Stimulated activated CD8-positive, alpha-beta memory T cell treated with anti-CD3 and anti-CD28 coated beads, Interleukin-7, amount 100 ng/mL, for 4 hours (primary cell): ENCODE measurements at places on chromosomes 5 and 9.

GRCh38 chr9:81083854-81084512 lies 605.4 kb downstream of the TLE1 start:
- no peak for DNase-seq

GRCh38 chr5:36178524-36178890 lies 26.6 kb downstream of the SKP2 start:
- no peak for DNase-seq

DNA sequence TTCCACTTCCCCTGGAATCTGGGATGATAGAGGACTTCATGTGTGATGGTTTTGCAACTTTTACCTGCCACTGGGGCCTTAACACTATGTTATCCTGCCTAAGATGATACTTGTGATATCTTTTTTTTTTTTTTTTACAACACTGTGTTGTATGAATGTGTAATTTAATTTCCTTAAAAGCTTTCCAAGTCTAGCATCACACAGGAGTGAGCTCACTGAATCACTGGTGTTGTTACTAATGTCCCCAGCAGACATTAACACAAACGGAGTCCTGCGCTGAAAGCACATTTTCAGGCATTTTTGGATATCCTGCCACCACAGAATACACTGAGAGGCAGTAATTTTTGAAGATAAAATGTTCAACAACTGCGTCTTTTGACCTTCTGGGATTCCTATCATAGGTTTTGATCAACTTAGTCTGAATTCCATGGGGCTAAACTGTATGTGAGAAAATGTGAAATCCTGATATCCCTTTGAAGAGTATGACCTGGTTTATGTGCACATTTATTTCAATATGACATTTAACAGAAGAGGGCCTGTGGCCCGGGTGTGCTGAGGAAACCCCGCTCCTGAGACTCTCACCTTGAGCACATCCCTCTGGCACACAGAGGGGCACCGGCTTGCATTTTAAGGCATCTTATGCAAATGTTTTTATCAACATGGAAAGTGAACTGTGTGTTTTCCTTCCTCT lies 118.0 kb downstream of the FSTL4 start:
- DNase-seq = no peak

DNA sequence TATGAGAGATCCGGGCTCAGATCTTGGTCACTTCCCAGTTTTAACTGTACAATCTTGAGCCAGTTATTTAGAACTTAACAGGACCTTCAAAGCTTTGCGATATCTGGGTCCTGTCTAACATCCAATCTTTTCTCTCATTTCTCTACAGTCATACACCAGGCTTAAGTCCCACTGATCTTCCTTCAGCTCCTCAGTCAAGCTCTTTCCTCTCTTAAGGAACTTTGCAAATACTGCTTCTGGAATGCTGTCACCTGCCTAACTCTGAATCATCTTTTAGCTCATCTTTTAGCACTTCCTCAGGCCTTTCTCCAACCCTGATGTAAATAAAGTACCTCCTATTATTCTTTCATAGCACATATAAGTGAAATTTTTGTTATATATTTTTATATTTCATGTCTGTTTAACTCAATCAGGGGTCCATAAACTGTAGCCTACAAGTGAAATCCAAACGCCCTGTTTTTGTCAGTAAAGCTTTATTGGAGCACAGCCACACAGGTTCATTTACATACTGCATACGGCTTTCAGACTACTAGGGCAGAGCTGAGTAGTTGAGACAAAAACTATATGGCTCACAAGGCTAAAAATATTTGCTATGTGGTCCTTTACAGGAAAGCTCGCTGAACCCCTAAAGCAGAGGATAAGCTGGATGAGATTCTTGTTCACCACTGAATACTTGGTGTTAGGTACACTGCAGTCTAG lies 63.5 kb downstream of the MEF2C start:
- DNase-seq = no peak

GRCh38 chr5:77353251-77353650 lies 138.9 kb downstream of the WDR41 start:
- no peak for DNase-seq

- no peak for DNase-seq
Measured at GRCh38 chr5:35284364-35284763, 54.1 kb upstream of the PRLR start.

DNA sequence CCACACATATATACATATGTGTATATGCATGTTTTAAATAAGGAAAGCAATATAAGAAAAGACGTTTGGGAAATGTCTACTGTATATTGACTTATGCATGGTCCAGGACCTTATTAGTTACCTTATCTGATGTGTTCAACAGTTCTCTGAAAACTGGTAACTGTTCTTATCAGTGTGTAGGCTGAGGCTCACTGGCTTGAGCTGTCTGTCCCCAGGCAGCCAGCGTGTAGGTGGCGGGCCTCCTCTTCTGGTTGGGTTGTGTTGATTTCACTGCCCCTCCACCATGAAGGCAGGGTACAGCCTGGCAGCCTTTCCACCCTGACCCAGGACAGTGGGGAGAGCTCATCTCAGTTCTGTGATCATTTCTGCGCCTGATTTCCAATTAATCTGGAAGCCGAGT lies 38.7 kb upstream of the SEMA4D start:
- no peak for DNase-seq
